ENCODE measurements at places on chromosomes 13 and 19.

- no peak for DNase-seq
Observed at GRCh38 chr13:34257966-34258365, 440.0 kb downstream of the RFC3 start.

DNA sequence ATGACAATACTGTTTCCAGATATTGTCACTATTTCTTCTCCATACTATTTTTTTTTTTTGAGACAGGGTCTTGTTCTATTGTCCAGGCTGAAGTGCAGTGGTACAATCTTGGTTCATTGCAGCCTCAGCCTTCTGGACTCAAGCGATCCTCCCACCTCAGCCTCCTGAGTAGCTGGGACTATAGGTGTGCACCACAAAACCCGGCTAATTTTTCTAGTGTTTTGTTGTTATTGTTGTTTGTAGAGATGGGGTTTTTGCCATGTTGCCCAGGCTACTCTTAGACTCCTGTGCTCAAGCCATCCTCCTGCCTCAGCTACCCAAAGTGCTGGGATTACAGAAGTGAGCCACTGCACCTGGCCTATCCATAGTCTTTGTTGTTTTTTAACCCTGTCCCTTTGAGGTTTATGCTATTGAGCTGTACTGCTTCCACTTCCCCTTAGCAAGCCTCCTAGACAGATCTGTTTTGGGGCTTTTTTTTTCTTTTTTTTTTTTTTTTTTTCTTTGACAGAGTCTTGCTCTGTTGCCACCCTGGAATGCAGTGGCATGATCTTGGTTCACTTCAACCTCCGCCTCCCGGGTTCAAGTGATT is 27.6 kb upstream of the MAP3K10 start:
- DNase-seq, result no peak

DNA sequence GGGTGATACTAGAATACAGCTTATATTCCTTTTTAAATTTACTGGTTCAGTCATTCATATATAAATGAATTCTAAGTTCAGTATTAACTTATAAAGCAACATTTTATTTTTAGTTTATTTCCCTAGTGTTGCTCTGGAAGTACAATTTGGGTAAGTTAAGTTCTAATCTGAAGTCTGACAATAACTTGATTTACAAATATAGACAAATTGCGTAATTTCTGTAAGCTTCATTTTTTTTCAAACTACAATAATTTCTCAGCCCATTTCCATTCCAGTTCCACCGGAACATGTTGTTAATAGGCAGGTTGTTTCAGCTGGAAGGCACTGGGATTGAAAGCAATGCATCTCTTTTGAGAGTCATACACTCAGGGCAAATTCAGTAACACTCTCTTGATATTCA is 2000.7 kb downstream of the OLFM4 start:
- DNase-seq, result no peak

DNA sequence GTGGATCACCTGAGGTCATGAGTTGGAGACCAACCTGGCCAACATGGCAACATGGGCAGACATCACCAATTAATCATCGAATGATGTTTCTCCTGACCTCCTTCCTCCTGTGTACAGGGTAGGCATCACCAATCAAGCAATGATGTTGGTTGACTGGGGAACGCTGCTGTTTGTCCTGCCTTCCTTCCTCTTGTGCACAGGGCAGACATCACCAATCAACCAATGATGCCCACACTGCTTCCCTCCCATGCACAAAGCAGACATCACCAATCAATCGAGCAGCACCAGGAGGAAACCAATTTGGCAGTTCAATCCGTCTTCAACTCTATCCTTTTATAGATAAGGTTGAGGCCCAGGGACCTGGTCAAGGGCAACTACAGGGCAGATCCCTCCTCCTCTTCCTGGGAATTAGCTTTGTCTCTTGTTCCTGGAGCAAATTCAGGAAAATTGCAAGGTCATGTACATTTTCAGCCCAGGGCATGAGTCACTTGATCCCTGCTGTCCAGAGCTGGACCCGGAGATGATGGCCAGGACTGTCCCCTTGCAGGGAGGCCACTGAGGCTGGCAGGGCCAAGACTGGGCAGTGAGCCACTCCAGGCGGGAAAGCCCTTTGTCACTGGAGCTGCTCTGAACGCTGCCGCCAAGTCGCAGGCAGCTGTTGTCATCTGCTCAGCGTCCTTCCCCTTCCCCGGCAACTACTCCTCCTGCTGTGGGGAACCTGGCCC is 5.3 kb upstream of the CSNK1G2 start:
- no peak for DNase-seq

DNA sequence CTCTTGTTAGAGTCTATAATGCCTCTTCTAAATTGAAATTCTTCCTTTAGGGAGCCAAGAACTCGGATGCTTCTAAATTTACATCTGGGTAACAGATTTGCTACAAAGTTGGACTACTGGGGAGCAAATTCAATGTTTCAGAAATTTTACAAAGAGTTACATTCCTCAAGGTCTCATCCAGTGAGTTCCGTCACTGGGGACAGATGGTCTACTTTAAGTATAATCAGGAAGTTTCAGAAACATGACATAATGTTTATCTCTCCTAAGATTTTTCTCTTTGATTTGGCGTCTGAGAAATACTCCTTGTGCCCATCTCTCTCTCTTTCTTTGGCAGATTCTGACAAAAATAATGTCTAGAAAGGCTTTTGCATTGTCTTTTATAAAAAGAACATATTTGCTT is 81.5 kb upstream of the MBNL2 start:
- no peak for DNase-seq

GRCh38 chr19:9729162-9729561 is 39.4 kb downstream of the ZNF846 start:
- no peak for DNase-seq
